CD4-positive, alpha-beta T cell treated with Interleukin-15 for 1 hour (primary cell): ENCODE measurements at places on chromosomes 6 and 20.

DNA sequence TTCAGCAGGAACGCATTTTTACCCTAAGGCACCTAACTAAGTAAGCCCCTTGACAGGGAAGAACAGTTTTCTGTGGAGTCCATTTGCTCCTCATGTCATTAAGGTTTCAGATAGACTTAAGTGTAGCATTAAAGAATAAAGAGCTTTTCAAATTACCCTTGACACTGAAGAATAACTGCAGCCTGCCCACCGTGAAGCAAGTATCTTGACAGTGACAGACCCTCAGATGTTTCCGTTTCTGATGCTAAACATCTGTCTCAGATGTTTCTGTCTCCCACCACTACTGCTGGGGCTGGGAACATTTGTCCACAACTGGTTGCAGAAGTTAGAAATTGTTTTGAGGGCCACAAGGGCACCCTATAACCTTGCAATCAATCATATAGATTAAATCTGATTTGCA lies 50.0 kb downstream of the SNAP25 start:
- DNase-seq: no peak

- no peak for DNase-seq
These were observed 284.0 kb downstream of the KHDC1L start for GRCh38 chr6:72941263-72941662.

DNA sequence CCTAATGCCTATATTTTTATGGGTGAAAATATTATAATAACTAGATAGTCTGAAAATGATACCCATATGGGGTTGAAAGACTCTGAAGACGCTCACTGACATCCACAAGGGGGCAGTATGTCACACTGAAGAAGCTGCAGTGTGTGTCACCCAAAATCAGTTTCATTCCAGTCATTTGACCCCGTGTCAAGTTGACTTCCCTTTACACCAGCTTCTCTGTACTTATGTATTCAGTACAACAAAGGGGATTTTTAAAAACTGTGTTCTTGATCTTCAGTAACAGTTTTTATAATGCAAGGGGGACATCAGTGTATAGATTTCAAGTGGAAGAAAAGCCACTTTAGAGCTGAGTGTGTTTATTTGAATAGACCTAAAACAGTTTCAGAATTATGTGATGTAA lies 19.3 kb downstream of the FAXC start:
- DNase-seq: peak; percentile 54

- DNase-seq: no peak
These were observed 190.9 kb downstream of the CENPW start for GRCh38 chr6:126530775-126531174.

- no peak for DNase-seq
These were observed 11.3 kb downstream of the MDFI start for GRCh38 chr6:41649596-41649995.

DNA sequence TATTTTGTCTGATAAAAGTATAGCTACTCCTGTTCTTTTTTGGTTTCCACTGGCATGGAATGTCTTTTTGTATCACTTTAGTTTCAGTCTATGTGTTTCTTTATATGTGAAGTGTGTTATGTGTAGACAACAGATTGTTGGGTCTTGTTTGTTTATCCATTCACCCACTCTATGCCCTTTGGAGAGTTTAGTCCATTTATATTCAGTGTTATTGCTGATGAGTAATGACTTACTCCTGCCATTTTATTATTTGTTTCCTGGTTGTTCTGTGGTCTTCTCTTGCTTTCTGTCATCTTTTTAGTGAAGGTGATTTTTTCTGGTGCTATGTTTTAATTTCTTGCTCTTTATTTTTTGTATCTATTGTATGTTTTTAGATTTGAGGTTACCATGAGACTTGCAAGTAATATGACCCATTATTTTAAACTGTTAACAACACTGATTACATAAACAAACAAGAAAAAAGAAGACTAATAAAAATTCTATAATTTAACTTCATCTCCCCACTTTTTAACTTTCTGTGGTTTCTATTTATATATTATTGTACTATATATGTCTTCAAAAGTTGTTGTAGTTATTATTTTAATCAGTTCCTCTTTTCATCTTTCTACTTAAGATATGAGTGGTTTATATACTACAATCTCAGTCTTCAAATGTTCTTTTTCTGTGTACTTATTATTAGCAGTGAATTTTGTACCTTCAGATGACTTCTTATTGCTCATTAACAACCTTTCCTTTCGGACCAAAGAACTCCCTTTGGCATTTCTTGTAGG lies 323.4 kb downstream of the BTBD9 start:
- no peak for DNase-seq

- DNase-seq: no peak
These were observed 16.7 kb upstream of the CLIC5 start for GRCh38 chr6:46032110-46032998.

DNA sequence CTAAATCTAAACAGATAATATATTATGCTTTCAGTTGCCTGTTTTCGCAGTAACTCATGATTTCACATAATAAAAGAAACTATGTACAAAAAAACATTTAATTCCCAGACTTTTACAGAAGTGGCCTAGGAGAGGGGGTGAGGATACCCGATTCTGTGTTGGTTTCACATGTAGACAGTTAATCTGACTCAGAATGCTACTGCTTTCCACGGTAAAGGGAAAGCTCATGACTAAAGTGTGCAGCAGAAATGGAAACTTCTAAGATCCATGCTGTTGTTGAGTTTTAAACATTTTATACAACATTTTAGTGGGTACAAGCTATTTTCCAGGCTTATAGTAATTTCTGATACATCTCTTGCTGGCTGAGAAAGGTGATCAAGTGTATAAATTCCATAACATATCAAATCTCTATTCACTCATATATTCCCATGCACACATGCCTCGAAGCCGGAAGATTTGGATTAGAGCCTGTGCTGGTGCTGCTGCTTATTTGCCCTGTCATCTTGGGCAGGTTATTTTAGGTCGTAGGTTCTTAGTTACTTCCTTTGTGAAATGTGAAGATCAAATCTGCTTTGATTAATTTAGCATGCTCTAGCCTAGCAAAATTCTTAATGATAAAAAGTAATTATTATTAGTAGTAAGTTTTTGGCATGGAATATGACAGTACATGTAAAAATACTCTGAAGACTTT lies 896.7 kb upstream of the MAP3K7 start:
- DNase-seq: no peak

- DNase-seq: no peak
These were observed 142.2 kb downstream of the WDR27 start for GRCh38 chr6:169559592-169559991.

DNA sequence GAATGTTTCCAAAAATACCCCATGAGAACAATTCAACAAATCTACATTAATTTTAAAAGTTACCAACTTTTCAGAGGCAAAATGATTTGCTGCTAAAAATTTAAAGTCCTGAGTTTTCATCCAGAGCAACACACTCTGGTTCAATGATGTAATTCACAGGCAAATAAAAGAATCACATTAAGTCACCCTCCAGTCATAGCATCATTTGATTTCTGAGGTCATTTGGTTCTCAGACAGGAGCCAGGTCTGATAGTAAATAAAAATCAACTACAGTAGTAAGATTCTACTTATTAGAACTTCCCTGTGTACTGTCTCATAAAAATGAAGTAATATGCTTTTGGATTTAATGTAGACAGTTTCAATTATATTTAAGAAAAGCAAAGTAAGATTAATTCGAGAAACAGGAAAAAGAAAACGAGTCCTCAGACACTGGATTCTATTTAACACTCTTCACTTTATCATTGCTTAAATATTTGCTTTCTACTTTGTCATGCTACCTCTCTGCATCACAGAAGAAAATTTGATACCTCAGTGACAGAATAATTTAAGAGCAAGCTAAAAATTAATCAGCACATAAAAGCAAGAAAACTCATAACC lies 25.8 kb downstream of the MAP7 start:
- no peak for DNase-seq

GRCh38 chr6:146700078-146700686 lies 101.4 kb downstream of the ADGB start:
- DNase-seq: peak; percentile 26

DNA sequence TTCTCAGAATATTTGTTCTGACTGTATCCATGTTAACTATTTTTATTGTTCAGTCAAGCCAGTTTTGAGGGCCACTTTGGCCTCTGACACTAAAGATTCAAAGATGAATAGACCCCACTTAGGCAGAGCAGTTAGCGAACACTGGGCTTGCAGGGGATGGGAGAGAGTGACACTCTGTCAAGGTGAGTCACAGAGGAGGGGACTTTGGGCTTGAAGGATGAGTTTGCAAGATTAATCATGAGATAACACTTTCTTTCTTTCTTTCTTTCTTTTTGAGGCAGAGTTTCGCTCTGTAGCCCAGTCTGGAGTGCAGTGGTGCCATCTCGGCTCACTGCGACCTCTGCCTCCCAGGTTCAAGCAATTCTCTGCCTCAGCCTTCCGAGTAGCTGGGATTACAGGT lies 46.4 kb downstream of the SPATA2 start:
- no peak for DNase-seq

DNA sequence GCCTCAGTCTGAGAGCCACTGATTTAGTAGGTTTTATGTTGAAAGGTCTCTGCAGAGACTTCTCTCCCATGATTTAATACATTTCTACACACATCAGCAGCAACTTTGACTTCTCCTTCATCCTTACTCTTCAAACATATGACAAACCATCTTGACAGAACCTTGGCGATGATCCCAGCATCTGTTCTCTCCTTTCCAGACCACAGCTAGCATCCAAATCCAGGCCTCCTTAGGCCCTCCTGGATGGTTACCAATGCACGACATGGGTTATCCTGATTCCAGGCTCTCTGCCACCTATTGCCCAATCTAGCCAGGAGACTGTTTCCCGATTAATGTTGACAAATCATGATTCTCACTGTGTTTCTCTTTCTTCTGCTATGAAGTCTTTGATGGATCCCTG lies 16.8 kb downstream of the LAMA4 start:
- DNase-seq: no peak

GRCh38 chr6:76940191-76940590 lies 523.1 kb downstream of the HTR1B start:
- DNase-seq: no peak
